ENCODE measurements at places on chromosomes 3 and 15.

DNA sequence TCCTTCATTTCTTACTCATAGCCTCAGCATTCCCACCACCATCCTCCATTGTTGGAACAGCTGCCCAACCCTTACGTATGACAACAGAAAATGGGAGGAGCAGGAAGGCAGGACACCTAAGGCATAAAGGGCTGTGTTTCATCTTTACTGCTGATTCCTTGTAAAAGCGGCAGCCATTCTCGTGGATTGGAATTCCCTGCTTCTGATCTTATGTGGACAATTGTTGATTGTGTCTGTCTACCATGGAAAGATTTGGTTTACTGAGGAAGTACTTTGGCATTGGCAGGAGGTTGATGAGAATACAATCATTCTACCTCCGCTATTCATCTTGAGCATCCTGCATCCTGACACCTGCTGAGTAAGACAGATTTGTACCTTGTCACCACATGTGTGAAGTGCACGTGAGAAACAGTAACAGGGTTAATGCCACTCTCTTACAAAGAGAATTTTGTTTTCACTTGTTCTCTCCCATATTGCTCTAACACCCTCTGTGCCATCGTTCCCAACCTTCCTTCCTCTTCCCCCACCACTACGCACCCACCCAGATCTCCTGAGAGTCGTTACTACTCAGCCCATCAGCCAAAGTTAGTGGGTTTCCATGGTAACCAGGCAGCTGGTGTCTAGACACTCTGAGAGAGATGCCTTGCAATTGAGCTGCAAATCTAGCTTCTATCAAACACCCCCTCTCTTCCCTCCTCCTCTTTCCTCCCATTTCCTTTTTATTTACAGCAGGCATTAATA, 75.7 kb downstream of the GAP43 start:
- DNase-seq, result no peak

- no peak for DNase-seq
Measured at GRCh38 chr15:49187549-49188245, 17.6 kb downstream of the GALK2 start.

DNA sequence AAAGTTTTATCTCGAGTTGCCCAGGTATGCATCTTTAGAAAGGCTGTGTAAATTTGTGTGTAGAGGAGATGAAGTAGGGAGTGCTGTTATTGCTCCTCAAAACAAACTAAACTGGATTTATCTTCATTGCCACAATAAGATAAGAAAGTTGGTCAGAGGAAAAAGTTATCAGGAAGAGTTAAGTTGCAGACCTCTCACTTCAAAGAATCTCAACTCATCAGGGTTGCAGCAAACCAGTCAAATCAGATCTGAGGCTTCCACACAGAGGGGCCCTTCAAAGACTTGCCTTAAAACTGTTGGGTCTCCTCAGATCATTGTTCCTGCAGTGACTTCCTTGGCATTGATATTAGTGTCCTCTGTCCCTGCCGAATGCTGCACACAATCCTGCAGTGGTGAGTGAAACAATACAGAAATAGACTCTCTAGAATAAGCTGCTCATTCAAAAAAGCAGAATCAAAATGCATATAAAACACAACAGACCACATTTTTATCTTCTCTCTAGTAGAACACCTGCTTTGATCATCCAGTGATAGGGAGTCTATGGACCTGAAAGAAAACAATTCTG, 191.2 kb upstream of the CBLB start:
- DNase-seq, result no peak

- no peak for DNase-seq
Measured at GRCh38 chr3:128128251-128128650, 4.6 kb upstream of the RUVBL1 start.

- no peak for DNase-seq
Measured at GRCh38 chr3:64568895-64569517, 118.8 kb downstream of the ADAMTS9 start.

GRCh38 chr15:93027413-93027812, 61.6 kb downstream of the RGMA start:
- no peak for DNase-seq

GRCh38 chr15:75153565-75154276, 48.0 kb upstream of the C15orf39 start:
- DNase-seq, result no peak

DNA sequence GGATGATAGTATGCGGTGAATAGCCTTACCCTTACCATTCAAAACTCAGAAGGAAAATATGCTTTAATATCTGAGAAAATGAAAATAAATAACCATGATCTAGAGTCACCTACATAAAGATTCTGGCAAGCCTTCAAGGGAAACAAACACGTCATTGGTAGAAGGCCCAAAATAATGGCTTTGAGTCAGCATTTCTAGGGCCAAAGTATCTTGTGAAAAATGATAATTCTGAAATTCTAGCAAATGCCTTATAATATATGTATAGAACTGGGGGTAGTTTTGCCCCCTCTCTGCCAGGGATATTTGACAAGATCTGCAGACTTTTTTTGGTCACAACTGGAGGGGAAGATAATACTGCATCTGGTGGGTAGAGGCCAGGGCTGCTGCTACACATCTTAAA, 15.4 kb downstream of the PLSCR1 start:
- DNase-seq, result no peak
